ENCODE measurements at places on chromosomes 11 and 22. TPM values are rescaled to one million over a fixed set of nuclear protein-coding genes. Genes with fewer than 3 reads are reported as not detected.

DNA sequence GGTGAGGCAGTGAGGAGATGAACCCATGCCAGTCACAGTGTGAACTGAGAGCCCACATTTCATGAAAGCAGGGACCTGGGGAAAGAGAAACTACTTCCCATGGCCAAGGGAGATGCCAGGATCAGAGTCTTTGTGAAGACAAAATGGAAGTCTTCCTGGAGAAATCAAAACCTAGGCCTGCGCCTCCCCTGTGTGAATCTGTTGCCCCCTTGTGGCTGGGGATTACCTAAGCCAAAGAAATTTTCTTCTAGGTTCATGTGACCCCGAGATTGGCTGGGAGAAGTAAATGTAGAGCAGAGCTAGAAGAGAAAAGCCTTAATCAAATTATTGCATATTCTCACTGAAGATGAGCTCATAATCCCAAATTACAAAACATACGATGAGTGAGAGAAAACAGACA is 1075.3 kb downstream of the TBC1D22A start:
- no peak for DNase-seq

GRCh38 chr11:69496631-69497220 is 15.3 kb downstream of the LINC01488 start:
- DNase-seq: no peak

The AP5B1 gene
- 21.5 TPM for total RNA-seq

GRCh38 chr11:116478669-116479668 is 293.8 kb downstream of the BUD13 start:
- DNase-seq: no peak

The TAF10 gene
- total RNA-seq: 159 TPM

The MYO7A gene
- 0.50 TPM for total RNA-seq

The ADAMTS15 gene
- total RNA-seq: not detected

The GNAZ gene
- 0.28 TPM for total RNA-seq

GRCh38 chr11:116714902-116715301 is 57.9 kb downstream of the BUD13 start:
- no peak for DNase-seq

GRCh38 chr11:31408201-31408600 is 38.5 kb downstream of the DNAJC24 start:
- DNase-seq: no peak

- no peak for DNase-seq
These were observed 418.2 kb downstream of the SOX6 start for GRCh38 chr11:15938121-15938611.

GRCh38 chr11:107830915-107831540 is 27.6 kb downstream of the SLC35F2 start:
- no peak for DNase-seq

DNA sequence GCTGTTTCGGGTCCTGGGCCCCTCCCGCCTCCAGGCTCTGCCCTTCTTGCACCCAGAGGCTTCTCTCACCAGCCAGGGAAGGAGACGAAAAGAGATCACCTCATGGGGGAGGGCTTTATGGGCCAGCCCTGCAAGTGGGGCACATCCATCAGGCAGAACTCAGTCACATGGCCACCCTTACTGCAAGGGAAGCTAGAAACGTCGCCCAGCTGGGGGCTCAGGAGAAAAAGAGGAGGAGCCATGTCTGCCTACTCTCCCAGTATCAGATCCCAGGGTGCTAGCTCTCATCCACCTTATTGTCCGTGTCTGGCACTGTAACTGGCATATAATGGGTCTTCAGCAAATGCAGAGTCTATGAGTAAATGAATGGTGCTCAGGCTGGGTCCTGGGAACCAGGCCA is 24.2 kb downstream of the MFNG start:
- no peak for DNase-seq

GRCh38 chr22:35319244-35319985 is 19.7 kb downstream of the TOM1 start:
- no peak for DNase-seq

DNA sequence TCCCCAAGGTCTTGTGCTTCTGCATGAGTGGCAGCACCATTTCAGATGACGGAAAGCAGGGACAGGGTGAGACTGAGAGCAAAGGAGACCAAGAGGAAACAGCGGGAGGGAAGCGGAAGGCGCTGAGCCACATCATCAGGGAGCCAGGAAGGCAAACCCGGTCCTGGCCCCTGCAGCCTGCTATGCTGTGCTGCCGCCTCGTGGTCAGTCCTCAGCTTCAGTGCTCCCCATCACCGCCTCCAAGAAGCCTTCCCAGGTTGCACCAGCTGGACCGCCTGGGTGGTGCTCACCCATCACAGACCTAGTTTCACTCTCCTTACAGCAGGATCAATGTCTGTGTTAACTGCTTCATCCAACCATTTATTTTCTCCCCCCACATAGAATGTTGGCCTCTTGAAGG is 73.0 kb upstream of the PHF21B start:
- peak; percentile 20 for DNase-seq

The TSPAN32 gene
- total RNA-seq: 48.0 TPM

The OR51B4 gene
- total RNA-seq: not detected

The STIP1 gene
- 269 TPM for total RNA-seq

GRCh38 chr11:44430140-44430539 is 120.2 kb upstream of the ALX4 start:
- no peak for DNase-seq

GRCh38 chr22:46547179-46547882 is 9.9 kb upstream of the CELSR1 start:
- DNase-seq: no peak

The ACTN3 gene
- total RNA-seq: 0.30 TPM

GRCh38 chr11:43943372-43943930 is 1.0 kb downstream of the C11orf96 start:
- DNase-seq: no peak

The TMEM151A gene
- total RNA-seq: not detected

DNA sequence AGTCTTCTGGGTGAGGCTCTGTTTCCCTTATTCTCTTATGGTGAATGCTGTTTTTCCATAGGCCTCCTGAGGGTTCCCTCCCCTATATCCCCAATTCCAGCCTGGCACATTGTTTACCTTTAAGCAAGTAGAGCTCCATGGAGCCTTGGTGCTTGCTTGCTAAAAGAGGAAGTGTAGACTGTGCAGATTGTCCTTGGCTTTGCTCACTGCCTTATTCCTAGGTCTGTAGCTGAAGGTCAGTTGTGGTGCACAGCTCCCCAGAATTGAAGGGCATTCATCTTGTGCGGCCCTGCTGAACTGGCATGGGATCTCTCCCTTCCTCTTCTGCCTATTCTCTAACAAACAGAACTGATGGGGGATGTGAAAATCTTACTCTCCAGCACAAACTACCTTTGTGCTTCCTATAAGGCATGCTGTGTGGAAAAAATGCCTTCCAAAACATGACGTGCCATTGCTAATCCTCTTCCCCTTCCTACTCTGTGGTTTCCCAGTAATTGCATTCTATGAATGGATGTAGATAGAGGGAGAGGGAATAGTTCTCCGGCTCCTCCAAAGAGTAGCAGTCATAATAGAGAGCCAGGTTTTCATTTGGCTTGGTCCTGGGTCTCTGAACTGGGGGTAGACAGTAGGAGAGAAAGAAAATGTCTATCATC is 34.2 kb upstream of the PLET1 start:
- no peak for DNase-seq

GRCh38 chr11:64358907-64359711 is at the start of gene RPS6KA4:
Gene RPS6KA4 (plus strand): TSS chr11:64359162. CDS start chr11:64359236, 74 bp downstream.
- peak; percentile 65 for DNase-seq

The SEPTIN3 gene
- total RNA-seq: 2.8 TPM

DNA sequence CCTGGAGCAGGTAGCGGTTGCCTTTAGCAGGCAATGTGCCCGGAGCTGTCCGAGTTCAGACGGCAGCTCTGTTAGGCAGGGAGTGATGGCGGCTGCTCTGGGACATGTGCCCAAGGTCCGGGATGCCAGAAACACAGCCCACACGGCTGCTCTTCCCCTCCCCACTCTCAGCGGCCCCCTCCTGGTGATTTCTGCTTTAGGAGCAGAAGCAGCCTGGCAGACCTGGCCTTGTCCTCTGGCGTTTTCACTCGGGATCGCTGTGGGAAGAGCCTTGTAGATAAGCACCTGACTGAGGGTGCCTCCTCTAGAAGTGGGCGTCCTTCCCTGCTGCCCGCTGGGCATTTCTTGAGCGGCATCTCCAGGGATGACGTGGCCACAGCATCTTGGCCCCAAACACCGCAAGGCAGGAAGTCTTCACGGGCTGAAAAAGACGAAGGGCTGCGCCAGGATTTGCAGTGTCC is 392.2 kb downstream of the TBC1D22A start:
- DNase-seq: no peak

- DNase-seq: no peak
These were observed 29.0 kb downstream of the C22orf31 start for GRCh38 chr22:29032584-29032983.

The P2RX6 gene
- total RNA-seq: 0.23 TPM

The CRYBA4 gene
- total RNA-seq: 0.48 TPM

The SHANK3 gene
- total RNA-seq: 0.08 TPM

DNA sequence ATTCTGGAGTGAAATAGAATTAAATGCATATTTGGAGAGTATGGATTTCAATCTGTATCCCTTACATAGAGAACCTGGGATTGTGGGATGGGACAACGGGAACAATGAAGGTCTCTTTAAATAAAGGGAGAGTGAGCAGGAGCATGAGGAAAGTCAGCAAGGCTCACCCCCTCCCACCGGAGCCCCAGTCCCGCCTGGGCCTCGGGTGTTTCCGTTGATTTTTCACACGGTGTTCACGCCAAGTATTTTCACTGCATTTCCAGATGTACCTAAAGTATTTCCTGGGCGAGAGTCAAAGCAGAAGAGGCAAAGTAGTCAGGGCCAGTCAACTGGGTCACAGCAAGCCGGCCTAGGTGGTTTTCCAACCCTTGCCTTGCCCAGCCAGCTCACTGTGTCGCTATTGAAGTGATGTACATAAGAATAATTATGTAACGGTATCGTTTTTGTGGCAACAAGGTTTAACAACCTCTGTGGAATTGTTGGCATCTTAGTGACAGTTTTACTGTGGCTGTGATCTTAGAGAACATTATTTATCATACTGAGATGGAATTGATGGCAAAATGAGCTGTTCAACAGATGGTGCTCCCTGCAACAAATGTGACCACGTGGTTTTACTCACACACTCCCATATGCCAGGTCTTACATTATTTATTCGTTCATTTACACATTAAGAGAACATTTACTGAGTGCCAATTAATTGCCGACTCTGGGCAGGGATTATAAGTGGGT is 177.3 kb downstream of the ADAMTS15 start:
- DNase-seq: no peak

GRCh38 chr11:122714004-122714403 is 58.5 kb downstream of the UBASH3B start:
- DNase-seq: no peak

- DNase-seq: no peak
These were observed 20.3 kb downstream of the A4GALT start for GRCh38 chr22:42700355-42700754.

- no peak for DNase-seq
These were observed 39.0 kb upstream of the MMP20 start for GRCh38 chr11:102664001-102664752.

- no peak for DNase-seq
These were observed 10.6 kb downstream of the MTFP1 start for GRCh38 chr22:30436196-30436595.

Data from activated CD4-positive, alpha-beta memory T cell treated with anti-CD3 and anti-CD28 coated beads, Interleukin-2, amount 10 ng/mL, durations not matched to agents 7 days and 5 days (primary cell).